Umbilical cord (tissue), 2 donors: ENCODE measurements at places on chromosomes 4 and X. TPM values are rescaled to one million over a fixed set of nuclear protein-coding genes. Genes with fewer than 3 reads are reported as not detected.

DNA sequence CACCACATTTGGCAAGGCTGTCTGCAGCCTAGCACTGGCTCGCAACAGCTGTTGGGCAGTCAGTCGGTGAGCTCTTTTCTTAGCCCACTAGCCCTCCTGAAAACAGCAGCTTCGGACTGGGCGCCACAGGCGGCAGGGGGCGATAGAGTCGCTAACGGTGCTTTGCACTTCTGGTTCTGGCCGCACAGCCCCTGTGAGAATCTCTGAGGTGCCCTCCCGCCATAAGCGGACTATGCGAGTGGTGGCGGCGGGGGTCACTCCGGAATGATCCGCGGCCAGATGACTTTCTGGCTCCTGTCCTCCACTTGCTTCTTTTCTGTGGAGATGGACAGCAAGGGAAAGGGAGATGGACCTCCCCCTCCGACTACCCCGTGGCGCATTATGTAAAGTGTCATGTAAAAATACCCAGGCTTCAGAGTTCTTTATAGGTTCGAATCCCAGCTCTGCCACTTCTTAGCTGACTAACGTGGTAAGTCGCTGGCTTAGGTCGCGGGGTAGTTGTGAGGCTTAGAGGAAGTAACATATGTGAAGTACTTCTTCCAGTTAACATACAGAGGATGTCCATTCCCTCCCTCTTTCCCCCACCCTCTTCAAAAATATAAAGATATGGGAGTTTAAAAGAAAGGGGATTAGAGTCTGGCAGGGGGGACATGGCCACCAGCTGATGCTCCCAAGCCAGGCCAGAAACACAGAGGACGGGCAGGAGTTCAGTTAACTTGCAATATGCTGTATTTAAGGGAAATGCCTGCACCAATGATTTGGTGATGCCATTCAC, 11.0 kb downstream of the ARHGAP36 start:
- no peak for DNase-seq

GRCh38 chr4:180696460-180697092, 1546.6 kb upstream of the TENM3 start:
- no peak for DNase-seq

DNA sequence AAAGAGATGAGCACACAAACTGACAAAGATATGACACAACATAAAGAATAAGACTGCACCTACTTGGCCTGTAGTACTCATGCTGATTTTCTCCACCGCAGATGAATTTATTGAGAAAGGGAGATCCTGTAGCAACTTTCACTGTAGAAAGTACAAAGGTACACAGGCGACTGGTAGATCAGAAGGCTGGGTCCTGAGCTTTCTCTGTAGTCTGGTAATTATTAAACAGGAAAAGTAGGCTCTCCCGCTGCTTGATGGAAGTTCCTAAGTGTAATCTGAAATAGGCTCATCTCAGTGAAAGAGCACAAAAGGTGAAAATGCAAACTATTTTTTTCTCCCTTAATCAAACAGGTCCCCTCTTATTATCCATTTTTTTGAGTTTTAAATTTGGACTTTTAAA, at the start of gene ADH6:
Gene ADH6, minus strand, starts transcription at position 175 of the 400 bp plus-strand sequence. Its CDS starts 94 bp downstream, at position 81.
- DNase-seq: no peak

Gene NAP1L5
- 11.6 TPM for total RNA-seq

Gene TRIM61
- 12.3 TPM for total RNA-seq

GRCh38 chrX:117510453-117510852, 606.2 kb downstream of the KLHL13 start:
- no peak for DNase-seq

DNA sequence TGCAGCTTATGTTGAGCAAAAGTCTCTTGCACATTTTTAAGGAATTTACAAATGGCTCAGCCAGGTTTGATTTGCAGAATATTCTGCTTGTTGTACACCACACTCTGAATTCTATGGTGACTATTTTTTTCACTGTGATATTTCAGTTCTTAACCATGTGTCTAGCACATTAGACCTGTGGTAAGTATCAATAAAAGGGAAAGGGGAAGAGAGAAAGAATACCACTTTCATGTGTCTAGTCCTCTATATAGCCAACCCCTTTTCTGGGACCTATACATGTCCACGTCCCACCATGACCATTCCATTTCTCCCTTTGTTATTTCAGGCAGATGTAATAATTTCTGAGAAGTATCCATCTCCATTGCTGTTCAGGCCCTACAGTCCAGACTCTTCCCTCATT, 121.3 kb upstream of the PNPLA4 start:
- DNase-seq: no peak

Gene SLC10A7
- total RNA-seq: 30.6 TPM

DNA sequence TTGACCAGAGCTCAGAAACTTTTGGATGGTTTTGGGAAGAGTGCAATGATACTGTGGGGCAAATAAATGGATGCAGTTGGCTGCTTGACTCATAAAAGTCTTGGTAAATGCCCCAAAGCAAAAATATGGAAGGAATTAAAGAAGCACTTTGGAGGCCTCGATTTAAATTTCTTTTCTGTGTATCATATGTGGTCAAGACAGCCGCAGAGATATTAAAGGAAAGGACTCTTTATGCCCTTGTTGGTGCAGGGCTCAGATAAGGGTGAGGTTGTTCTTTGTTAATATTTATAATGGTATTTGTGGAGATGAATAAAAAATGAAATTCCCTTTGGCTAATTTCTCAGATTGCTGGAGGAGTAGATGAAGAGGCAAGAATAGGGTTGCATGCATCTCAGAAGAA, 90.2 kb downstream of the NHS start:
- DNase-seq: no peak

- DNase-seq: no peak
Measured at GRCh38 chr4:2647403-2648158, 108.6 kb downstream of the TNIP2 start.
